Brain microvascular endothelial cell (primary cell): ENCODE measurements at places on chromosomes 1 and 21.

GRCh38 chr1:168554603-168555483 is 11.0 kb upstream of the XCL2 start:
- no peak for DNase-seq

- DNase-seq, result peak; percentile 55
Observed at GRCh38 chr1:148315071-148315811, 163.2 kb upstream of the NBPF11 start.

- no peak for DNase-seq
Observed at GRCh38 chr21:19420565-19420964, 1017.0 kb upstream of the TMPRSS15 start.

DNA sequence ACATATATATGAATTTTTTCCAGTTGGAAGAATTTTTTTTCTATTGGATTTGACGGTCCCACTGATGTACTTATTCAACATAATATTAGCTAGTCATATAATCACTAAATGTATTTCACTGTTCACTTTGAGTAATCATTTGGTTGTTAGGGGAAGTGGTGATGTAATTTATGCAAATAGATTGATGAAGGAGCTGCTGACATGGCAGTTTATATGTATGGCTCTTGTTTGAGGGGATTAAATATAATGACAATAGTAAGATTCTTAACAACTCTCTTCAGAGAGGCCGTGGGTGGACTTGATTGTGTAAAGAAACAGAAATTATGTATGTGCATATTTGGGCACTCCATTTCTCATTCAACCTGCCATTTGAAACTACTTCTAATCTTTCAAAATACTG is 653.6 kb upstream of the ADGRL4 start:
- DNase-seq, result no peak

DNA sequence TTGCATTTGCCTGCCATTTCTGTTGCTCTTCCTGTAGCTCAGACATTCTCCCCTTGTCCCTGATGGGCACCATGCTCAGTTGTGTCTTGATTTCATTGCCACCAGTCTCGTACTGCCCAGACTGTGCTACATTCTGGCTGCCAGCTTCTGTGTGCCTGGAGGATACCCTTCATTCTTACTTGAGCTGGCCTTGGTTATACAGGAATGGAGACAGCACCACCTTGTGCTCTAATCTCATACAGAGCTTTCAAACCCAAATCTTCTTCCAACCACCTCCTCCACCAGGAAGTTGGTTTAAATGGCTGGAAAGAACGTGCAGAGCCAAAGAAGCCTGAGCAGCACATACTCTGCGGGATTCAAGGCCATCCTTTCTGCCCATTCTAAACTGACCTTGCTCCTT is 165.3 kb downstream of the SLC35F3 start:
- DNase-seq, result no peak

GRCh38 chr1:67190942-67191341 is 24.7 kb downstream of the IL23R start:
- no peak for DNase-seq

- no peak for DNase-seq
Observed at GRCh38 chr1:21517161-21517589, 8.0 kb downstream of the ALPL start.

DNA sequence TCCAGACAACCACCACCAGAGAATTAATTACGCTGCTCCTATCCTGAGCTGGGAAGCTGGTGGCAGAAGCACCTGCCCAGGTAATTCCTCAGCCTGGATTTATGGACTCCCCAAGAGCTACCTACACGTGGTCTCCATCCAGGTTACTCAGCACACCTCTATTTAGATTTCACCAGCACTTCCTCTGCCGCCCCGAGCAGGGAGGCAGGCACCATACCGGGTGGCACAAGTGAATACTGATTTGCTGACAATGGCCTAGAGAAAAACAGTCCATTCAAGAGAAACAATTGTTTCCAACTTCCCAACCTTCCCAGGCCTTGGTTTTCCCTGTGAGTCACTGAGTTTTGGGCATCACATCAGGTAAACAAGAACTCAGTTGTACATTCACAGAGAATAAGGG is 134.3 kb downstream of the MATN1 start:
- DNase-seq, result no peak

- no peak for DNase-seq
Observed at GRCh38 chr1:51172811-51173210, 63.3 kb upstream of the RNF11 start.

DNA sequence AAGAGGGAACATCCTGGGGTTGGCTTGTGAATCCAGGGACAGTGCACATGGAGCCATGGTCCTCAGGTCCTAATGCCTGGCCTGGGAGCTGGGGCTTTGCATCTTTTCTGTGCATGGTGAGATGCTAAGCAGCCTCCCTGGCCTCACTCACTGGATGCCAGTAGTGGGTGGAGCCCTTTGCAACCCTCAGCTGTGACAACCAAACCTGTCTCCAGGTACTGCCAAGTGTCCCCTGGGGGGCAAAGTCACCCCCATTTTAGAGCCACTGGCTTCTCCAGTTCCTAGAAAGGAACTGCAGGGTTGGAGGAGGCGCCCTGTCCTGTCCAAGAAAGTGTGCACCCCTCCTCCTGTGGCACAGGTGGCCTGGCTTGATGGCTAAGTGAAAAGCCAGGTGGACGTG is 44.6 kb upstream of the GRIK3 start:
- DNase-seq, result no peak

DNA sequence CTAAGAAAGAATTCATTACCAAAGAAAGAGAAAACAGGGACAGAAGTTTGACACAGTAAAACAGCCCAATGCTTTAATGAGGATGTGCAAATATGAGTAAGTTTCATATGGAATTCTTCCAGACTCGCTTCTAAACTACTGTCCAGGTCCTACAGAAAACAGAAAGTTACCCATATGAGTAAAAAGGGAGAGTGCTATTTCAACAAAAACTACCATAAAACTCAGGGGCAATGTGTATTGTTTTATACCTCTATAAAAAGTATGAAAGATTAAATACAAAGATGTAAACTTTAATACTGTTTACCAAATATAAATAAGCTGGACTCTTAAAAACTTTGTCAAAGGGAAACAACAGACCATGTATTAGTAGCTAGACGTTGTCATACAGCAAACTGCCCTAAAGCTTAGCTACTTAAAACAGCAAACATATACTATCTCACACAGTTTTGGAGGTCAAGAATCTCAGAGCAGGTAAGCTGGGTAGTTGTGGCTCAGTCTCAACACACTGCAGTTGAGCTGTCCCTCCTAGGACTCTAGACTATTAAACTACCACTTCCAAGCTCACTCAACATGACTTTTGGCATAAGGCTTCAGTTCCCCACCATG is 174.9 kb downstream of the COP1 start:
- no peak for DNase-seq

DNA sequence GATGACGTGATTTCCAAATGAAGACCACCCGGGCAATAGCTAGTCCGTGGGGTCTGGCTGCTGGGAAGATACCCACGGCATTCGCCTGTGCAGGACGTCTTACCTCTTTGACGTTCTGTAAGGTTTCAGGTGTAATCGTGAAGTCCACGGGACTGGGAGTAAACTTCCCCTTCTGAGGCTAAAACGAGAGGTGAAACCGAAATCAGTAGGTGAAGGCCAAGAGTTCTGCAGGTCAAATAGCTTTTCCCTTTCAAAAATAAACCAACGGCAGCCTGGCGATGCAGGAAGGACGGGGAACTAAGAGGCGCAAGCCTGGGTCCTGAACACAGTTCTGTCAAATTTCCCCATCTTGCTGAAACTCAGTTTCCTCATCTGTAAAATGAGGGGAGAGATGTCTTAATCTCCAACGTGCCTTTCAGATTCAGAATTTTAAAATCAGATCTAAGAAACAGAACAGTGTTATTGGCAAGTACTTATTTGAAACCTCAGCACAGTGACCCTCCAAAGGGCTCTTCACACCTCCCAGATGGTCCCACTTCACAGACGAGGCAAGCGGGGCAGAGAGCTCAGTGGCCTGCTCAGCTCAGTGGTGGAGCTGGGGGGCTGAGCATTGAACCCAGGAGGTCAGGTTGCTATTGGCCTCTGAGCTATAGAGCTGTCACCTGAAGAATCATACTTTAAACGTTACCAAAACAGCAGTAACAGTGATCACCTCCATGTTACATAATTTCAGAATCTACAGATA is 34.7 kb downstream of the VPS26C start:
- DNase-seq, result no peak

DNA sequence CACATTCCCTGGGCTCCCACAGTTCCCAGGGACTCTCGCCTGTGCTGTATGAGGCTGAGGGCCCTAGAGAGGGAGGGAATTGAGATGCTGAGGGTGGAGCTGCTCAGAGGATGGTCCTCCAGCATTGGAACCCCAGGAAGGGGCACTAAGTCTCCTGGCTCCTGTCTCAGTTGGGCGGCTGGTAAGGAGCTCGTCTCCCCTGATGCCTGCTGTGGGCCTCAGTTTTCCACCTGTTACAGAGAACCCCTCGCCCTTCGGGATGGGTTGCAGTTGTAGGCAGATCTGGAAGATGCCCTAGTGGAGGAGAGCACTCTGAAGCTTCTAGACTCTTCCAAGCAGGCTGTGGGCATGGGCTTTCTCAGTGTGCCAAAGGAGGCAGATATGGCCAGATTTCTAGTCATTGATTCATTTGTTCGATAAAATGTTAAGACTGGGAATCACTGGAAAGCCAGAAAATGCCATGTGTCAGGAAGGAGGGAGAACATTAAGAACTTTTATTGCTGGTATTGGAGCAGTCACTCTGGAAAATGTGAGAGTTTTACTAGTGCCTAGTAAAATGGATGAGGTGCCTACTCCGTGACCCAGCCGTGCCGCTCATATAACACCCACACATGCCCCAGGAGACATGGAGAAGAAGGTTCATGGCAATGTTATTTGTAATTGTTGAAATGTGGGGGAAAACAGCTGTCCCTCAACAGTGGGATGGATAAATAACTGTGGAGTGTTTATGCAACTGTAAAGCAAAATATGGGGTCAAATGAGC is 828 bp upstream of the MYBPH start:
- DNase-seq, result no peak

DNA sequence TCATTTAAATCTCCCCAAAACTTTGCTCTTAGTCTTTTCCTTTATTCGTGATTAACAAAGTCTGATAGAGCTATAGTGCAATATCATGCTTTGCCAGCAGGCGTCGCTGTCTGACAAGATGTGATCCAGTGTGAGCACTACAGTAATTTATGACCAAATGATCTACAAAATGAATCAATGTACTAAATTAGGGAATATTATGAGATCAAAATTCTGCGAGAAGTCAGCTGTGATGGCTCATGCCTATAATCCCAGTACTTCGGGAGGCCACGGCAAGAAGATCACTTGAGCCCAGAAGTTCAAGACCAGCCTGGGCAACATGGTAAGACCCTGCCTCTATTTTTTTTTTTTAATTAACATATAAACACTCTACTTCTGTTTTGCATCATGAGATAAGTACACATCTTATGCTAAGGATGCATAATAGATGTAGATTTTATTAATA is 3.6 kb upstream of the SPSB1 start:
- peak; percentile 81 for DNase-seq

GRCh38 chr1:107142140-107142542 is 1.3 kb downstream of the NTNG1 start:
- peak; percentile 14 for DNase-seq

GRCh38 chr21:32812035-32812434 is 40.5 kb upstream of the PAXBP1 start:
- DNase-seq, result no peak

GRCh38 chr21:46004168-46004861 is 22.7 kb downstream of the COL6A1 start:
- DNase-seq, result no peak

GRCh38 chr1:214028649-214029406 is 41.1 kb downstream of the PROX1 start:
- DNase-seq, result no peak

GRCh38 chr1:1852619-1853414 is 38.1 kb downstream of the GNB1 start:
- no peak for DNase-seq

GRCh38 chr21:26918323-26919079 is 48.4 kb downstream of the ADAMTS5 start:
- peak; percentile 61 for DNase-seq

DNA sequence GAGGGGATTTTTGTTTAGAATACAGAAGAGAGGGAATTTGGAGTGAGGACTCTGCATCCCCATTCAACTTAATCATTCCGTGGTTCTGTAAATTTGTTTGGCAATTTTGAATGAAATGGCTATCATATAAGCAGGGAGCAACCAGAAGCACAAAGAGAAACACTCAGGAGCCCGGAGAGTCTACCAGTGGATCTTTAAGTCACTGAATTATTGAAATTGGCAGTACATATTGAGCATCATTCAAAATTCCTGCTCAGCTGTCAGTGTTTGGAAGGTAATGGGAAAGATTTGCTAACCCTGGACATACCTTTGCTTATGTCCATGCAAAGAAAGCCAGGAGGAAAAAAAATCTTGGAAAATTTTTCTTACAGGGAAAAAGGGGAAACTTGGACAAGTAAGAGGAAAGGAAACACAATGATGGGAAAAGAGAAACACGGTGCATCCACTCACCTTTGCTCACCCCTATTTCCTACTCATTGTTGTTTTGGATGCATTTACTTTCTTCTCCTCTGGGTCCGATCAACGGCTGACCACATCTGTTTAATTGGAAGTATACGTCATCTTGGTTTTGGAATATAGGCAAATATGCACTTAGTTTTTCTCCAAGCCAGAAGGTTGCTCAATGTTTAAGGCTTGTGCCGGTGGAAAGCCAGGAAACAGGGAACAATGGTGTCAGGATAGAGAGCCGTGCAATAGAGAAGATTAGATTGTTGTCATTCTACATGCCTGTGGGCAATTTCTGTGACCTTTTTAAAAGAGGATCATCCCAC is 243.0 kb upstream of the LYPLAL1 start:
- DNase-seq, result peak; percentile 79

GRCh38 chr1:91685994-91686393 is 185.3 kb downstream of the CDC7 start:
- DNase-seq, result no peak

GRCh38 chr1:34108711-34109110 is 56.3 kb downstream of the CSMD2 start:
- no peak for DNase-seq

DNA sequence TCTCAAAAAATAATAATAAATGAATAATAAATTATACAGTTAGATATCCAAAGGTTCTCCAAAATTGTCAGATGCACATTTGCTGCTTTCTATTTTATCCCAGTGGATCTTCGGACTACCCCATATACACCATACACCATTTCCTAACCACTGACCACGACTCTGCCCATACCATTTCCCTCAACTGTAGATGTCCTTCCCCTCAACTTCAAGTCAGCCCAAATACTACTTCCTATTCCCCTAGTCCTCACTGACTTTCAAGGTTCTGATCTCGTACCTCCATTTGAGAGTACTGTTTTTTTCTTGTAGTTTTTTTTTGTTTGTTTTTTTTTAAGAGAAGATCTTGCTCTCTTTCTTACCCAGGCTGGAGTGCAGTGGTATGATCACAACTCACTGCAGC is 19.6 kb downstream of the EIF4G3 start:
- DNase-seq, result no peak

- DNase-seq, result no peak
Observed at GRCh38 chr1:241586905-241587512, 53.2 kb downstream of the CHML start.
